Ureter (tissue), 1 donor: ENCODE measurements at places on chromosomes 5 and 9. TPM values are rescaled to one million over a fixed set of nuclear protein-coding genes. Genes with fewer than 3 reads are reported as not detected.

DNA sequence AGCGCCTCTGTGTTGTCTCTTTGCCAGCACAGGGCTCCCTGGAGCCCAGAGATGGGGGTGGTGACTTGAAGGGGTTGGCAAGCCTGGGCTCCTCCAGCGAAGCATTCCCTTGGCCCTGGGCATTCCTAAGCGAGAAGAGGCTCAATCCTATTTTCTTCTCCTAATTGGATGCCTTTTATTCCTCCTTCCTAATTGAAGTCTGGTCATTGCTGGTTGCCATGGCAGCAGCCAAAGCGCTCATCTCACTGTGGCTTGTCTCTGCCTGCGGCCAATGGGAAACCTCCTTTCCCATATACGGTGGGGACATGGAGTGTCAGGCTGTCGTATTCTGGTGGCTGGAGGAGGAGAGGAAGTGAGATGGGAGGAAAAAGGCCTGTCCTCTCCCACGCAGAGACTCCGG is 52.3 kb upstream of the RARS1 start:
- DNase-seq, result no peak

DNA sequence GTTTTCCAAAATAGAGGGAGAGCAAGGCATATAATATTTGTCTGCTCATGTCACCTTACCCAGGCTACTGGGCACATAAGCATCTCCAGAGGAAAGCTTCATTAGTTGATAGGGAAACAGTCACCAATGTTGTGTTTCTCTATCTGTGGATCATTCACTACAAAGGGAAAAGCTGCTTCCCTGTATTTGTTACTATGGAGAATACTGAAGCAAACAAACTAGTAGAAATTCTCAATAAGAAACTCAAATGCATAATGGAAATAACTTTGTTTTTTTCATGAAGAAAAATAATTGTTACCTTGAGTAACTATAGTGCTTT is 138.2 kb downstream of the PCSK1 start:
- no peak for DNase-seq

GRCh38 chr5:145510324-145510723 is 324.8 kb downstream of the PRELID2 start:
- no peak for DNase-seq

DNA sequence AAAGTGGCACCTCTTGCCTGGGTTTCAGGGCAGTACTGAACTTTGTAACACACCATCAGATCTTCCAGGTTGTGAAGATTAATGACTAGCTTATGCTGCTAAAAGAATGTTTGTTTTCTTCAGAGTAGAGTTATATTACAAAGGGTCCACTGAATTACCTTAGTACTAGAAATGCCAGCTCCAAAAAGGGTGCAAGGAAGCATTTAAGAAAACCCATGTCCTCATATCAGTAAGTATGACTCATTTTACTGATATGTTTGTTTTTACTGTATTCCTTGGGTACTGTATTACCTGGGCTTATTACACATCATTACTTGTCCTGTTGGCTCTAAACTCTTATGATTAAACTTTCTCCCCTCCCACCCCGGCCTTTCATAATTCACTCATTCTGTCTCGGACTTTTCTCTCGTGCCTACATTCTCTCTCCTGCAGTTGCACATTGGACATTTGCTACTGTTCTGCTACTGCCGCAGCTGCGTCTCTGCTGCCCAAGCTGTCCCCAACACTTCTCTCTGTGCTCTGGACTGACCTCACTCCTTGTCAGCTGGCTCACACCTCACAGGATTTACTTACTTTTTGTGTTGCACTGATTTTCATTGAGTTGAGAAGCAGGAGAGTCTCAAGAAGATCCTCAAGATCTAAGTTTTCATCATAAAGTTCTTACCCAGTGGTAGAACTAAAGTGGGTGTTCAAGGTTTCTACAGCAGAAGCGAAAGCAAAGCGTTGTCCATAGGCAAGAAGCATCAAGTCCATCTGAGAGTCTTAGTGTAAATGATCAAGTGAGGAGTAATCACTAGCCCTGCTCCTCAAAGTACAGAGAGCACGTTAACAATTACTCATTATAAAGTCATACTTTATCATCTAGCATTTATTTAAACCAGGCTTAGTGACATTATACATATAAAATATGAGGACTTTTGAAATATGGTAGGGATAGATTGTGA is 53.2 kb upstream of the C9orf72 start:
- DNase-seq, result no peak

The GCNT1 gene
- total RNA-seq, result 9.9 TPM

The SMIM33 gene
- not detected for total RNA-seq

The SLC34A3 gene
- total RNA-seq, result not detected

The BASP1 gene
- 77.8 TPM for total RNA-seq

The BTNL3 gene
- not detected for total RNA-seq
